ENCODE measurements at places on chromosomes 11 and 22.

GRCh38 chr11:95515371-95515770, 274.2 kb downstream of the FAM76B start:
- no peak for DNase-seq

GRCh38 chr11:126147208-126148111, 64.0 kb downstream of the RPUSD4 start:
- DNase-seq: no peak

DNA sequence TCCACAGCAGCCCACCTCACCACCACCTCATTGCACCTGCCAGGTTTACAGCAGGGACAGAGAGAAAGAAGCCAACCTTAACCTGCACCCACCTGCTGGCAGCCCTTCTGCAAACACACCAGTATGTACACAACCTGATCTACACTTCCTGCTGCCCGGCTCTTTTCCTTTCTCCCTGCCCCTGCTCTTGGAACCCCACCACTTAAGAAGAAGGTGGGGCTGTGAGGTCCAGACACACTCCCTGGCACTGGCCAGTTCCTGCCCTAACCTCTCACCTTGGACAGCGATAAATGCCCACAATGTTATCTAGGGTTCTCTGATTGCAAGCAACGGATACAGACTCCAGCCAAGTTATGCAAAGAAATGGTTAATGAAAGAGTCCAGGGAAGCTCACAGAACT, 10.8 kb upstream of the SLC35C1 start:
- DNase-seq: peak; percentile 71

GRCh38 chr11:117281159-117281558, 10.0 kb upstream of the BACE1-AS start:
- peak; percentile 13 for DNase-seq

- DNase-seq: no peak
Observed at GRCh38 chr22:17012267-17012666, 4.2 kb upstream of the GAB4 start.

GRCh38 chr11:59212744-59213631, at the start of gene MPEG1:
MPEG1 (minus strand) TSS chr11:59212927; CDS start chr11:59212865, 62 bp downstream.
- no peak for DNase-seq

GRCh38 chr11:80196932-80197554, 756.2 kb upstream of the TENM4 start:
- no peak for DNase-seq

- DNase-seq: no peak
Observed at GRCh38 chr22:20216863-20217499, 51.1 kb downstream of the RTN4R start.

DNA sequence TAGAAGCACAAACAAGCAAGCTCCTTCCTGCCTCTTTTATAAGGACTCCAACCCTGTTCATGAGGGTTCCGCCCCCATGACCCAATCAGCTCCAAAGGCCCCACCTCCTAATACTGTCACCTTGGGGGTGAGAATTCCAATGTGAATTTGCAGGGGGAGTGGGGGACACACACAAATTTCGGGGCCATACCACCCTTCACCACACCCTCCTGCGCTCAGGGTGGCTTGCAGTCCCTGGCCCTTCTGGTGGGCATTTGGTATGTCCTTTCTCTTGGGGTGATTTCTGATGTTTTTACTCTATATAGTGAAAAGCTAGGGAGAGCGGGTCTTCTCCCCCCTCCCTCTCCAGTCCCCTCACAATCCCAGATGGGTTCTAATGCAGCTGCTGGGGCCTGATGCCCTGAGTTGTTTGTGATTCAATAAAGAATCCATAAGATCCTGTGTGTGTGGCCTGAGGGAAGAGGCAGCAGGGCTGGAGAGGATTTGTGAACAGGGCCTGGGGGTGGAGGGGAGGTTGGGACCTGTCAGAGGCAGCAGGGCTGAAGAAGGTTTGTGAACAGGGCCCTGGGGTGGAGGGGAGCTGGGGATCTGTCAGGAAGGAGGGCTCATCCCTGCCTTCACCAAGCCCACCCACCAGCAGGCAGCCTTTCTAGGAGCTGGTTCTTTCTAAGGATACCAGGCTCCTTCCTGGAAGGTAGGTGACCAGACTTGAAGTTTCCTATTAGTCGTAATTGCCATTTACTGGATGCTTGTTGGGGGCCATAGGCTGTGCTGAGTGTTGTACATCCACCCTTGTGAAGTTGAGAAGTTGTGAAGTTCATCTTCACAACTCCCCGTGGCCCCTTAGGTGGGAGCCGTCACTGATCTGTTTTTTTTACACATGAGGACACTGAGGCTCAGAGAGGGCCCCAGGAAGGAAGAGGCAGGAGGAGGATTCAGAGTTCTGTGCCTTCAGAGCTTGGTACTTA, 7.9 kb downstream of the SLC35C1 start:
- DNase-seq: peak; percentile 54

GRCh38 chr11:123057661-123058305, 4.2 kb downstream of the HSPA8 start:
- no peak for DNase-seq

- DNase-seq: no peak
Observed at GRCh38 chr11:95057959-95058358, 8.7 kb downstream of the KDM4F start.

DNA sequence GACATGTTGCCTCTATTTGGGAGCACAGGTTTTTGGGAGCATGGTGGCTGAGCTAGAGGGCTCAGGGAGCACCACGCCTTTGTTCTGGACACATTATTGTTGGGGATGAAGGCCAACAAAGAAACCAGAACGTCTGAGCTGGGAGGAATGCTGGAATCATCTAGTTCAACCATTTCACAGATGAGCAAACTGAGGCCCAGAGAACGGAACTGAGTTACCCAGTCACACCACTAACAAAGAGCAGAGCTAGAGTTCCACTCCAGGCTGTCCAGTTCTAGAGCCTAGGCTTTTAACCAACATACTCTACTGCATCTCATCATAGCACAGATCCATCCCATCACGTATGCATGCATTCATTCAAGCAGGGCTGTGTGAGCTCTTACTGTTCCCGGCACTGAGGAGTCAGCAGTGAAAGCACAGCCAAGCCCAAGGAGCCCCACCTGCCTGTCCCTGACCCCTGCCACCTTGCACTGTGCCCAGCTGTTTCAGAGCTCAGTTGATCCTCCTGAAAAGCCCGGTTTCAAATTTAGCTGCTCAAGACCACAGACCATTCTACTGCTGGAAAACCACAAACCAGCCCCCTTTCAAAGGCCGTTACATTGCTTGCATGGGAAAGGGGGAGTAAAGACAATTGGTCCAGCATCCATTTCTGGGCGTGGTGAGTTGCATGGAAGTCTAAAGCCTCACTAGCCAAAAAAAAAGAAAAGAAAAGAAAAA, 16.9 kb upstream of the TCF20 start:
- DNase-seq: no peak

- DNase-seq: no peak
Observed at GRCh38 chr11:3090096-3090901, 33.1 kb upstream of the CARS1 start.

GRCh38 chr11:699116-699508, 3.5 kb downstream of the TMEM80 start:
- no peak for DNase-seq

GRCh38 chr11:131441051-131441810, 70.8 kb downstream of the NTM start:
- no peak for DNase-seq

- no peak for DNase-seq
Observed at GRCh38 chr11:128621601-128622501, 34.5 kb upstream of the ETS1 start.

- DNase-seq: no peak
Observed at GRCh38 chr11:59708537-59708936, 5.1 kb downstream of the OR10V1 start.

DNA sequence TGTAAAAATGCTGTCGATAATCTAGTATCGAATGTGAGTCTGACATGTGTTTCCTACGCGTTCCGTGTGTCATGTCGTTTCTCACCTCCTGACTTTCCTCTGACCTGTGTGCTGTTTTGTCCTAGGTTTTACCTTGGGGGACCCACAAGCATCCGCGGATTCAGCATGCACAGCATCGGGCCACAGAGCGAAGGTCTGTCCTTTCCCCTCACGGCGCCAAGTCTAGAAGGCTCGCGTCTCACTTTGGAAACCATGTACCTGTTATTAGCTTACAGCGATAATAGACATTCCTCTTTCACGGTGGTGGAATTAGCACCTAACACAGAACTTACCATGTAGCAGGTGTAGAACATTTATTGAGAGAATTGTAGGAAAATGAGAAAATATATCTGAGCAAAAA, 28.6 kb downstream of the SAMM50 start:
- DNase-seq: no peak

GRCh38 chr11:60947700-60948099, 4.3 kb downstream of the SLC15A3 start:
- no peak for DNase-seq

Measured in lower leg skin (tissue), 4 donors.